ENCODE measurements at places on chromosomes 1 and 21.

DNA sequence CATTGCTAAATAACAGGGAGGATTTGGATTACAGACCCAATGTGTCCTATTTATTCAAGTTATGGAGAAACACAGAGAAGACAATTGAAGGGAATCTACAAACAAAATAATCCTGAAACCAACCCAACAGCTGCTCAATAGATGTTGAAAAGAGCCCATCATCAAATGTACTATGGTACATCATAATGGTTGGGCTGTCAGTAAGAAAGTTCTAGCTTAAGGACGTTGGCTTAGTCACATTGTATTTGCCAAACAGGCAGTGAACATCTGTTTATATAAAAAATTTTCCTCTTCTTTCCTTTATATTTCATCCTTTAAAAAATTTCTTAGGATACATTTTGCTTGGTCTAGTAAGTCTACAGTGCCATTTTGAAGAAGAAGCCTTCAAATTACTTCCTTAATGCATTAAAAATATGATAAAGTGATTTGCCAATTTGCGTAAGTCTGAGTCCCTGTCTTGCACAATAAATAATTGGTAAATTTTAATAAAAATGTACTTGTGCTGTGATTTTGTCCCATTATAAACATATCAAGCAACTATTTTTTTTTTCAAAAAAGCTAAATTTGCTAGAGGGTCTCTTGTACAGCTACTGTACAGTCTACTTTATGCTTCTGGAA lies 14.4 kb downstream of the MAP3K7CL start:
- no peak for DNase-seq

DNA sequence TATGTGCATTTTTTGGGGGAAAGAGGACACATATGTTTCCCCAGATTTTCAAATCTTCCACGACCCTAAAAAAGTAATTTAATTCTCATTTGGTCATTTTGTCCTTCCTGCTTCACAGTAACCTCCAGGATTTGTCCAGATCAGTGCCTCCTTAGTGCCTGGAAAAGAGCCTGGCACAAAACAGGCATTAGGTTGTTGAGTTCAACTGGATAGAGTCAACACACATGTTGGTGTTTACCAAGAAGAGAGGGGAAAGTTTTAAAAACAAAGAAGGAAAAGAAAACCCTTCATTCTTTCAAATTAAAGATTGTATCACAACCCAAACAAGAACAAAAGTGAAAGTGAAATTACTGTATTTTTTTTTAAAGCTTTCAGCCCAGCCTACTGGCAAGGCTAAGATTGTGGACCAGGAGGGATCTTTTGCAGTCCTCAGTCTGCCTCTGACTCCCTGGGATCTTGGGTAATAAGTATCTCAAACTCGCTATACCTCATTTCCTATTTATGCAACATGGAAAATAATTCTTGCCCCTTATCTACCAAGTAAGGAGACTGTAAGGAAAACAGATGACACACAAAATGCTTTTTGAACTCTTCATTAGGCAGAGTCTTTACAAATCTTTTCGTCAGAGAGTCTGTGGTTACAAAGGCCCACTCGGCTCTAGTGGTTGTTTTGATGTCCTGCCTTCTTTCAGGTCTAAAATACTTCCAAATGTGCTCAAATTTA lies 57.8 kb downstream of the ZNF281 start:
- DNase-seq, result peak; percentile 41

GRCh38 chr1:26696654-26697430 lies 1.0 kb downstream of the ARID1A start:
- DNase-seq, result peak; percentile 53

- DNase-seq, result no peak
Observed at GRCh38 chr1:215421744-215422143, 145.4 kb upstream of the KCTD3 start.

- DNase-seq, result no peak
Observed at GRCh38 chr1:232226197-232226712, 403.7 kb downstream of the SIPA1L2 start.

DNA sequence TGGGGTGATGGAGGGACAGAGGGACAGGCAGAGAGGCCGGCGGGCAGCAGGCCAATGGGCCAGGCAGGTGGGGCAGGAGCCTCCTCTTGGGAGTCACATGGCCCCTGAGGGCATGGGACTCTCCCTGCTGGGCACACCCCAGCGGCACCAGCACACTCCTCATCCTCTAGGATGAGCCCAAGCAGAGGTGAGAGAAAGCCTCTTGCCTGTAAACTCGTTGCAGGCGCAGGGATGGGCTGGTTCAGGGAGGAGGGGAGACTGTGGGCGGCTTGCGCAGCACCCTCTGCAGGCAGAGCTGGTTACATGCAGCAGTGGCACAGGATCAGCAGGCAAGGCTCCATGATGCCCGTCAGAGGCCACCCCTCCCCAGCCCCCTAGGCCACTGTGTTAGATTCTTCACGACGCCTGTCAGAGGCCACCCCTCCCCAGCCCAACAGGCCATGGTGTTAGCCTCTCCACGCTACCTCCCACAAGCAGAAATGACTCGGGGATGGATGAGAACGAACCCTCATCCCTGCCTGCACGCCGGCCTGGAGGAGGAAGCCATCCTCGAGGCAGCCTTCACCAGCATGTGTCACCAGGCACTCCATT lies 209.7 kb upstream of the VAMP3 start:
- peak; percentile 48 for DNase-seq
